ENCODE measurements at places on chromosomes 16 and 17. TPM values are rescaled to one million over a fixed set of nuclear protein-coding genes. Genes with fewer than 3 reads are reported as not detected.

GSDMA gene
- total RNA-seq: not detected

- no peaks in the 10 kb centered on the region for H3K36me3 ChIP-seq
- no peak for DNase-seq
- H3K4me1 ChIP-seq: peaks cover 55% of the 10 kb centered on the region
- no peak overlapping the region for H3K4me3 ChIP-seq
- no peaks in the 10 kb centered on the region for H3K27me3 ChIP-seq
These were observed 18.2 kb downstream of the CMTM4 start for GRCh38 chr16:66678337-66678736.

- no peaks in the 10 kb centered on the region for H3K27me3 ChIP-seq
- H3K36me3 ChIP-seq: peaks cover 9% of the 10 kb centered on the region
- no peak overlapping the region for H3K4me3 ChIP-seq
- no peak for DNase-seq
These were observed 10.6 kb downstream of the SLC46A1 start for GRCh38 chr17:28395426-28395825.

- no peak overlapping the region for H3K27ac ChIP-seq
- H3K36me3 ChIP-seq: no peaks in the 10 kb centered on the region
- DNase-seq: no peak
These were observed 21.1 kb downstream of the KRT23 start for GRCh38 chr17:40916366-40916765.

DNA sequence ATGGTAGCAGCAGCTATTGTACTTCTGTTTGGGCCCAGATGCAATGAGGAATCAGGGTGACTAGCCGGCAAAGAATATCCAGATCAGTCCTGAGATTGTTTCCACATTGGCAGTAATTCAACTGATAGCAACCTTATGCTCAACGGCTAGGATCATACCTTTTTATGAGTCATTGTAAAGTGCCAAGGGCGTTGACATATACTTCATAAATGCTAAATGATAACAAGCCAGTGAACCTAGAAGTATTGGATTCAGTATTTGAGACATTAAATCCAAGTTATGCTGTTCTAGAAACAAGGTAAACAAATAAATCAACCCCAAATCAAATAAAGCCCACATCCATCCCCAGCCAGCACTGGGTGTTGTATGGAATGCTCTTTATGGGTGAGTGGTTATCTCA, 207.1 kb upstream of the ZFHX3 start:
- no peaks in the 10 kb centered on the region for H3K27me3 ChIP-seq
- H3K27ac ChIP-seq: no peak overlapping the region
- H3K36me3 ChIP-seq: no peaks in the 10 kb centered on the region
- H3K4me1 ChIP-seq: no peaks in the 10 kb centered on the region

DNA sequence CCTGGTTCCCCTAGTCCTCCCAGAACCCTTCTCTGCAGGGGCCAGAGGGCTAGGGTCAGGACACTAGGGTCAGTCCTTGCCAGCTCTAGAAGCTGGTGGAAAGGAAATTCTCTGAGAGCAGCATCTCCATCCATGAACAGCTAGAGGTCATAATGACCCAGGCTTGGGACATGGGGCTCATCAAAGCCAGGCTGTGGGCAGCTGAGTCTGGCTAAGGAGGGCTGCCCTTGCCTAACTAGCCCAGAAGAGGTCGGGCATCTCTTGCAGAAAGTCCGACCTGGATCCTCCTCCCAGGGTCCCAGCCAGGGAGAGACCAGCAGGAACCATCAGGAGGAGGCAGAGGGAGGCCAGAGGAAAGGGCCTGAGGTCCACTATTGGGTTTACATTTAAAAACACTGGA, 4.3 kb downstream of the MPO start:
- no peak overlapping the region for H3K27ac ChIP-seq
- no peak for DNase-seq
- no peaks in the 10 kb centered on the region for H3K4me1 ChIP-seq
- no peaks in the 10 kb centered on the region for H3K36me3 ChIP-seq
- no peak overlapping the region for H3K4me3 ChIP-seq

Data from thyroid gland (tissue), 4 donors.